ENCODE measurements at places on chromosomes 13 and 19.

GRCh38 chr13:98173431-98174152 lies 3.5 kb downstream of the RNF113B start:
- DNase-seq, result no peak

- DNase-seq, result no peak
Measured at GRCh38 chr19:54069470-54069869, 5.8 kb upstream of the VSTM1 start.

- DNase-seq, result no peak
Measured at GRCh38 chr19:53007606-53008005, 6.1 kb upstream of the ERVV-1 start.

DNA sequence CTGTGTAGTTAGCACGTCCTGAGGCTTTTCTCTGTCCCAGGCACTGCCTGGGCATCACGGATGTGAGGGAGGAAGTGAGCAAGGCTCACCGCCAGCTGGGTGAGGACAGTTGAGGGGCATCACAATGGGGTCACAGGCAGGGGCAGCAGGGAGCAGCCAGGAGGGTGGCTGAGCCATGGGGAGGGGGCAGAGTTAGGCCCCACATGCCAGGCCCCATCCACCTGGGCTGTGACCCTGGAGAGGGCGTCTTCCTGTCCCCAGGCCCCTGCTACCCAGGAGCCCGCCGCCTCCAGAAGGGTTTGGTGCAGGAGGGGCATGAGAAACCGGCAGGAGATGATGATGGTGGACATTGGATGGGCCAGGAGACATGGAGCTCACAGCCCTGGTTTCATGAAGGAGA lies 56.8 kb upstream of the F7 start:
- DNase-seq, result no peak

DNA sequence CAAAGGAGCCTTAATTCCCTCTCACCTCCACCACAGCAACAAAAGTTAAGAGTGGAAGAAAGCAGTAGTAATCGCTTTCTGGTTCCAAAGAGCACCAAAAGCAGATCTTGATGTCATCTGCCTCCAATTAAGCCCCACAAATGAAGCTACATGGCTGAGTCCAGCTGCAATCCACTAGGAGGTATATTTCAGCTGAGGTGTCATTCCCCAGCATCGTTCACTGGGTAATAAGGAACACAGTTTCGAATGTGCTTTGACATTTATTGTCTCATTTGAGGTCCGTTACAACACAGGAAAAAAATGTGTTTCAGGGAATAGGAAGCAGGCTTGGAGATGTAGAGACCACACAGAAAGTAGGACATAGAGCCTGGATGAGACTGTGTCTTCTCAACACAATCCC lies 190.4 kb downstream of the DCLK1 start:
- DNase-seq, result no peak

DNA sequence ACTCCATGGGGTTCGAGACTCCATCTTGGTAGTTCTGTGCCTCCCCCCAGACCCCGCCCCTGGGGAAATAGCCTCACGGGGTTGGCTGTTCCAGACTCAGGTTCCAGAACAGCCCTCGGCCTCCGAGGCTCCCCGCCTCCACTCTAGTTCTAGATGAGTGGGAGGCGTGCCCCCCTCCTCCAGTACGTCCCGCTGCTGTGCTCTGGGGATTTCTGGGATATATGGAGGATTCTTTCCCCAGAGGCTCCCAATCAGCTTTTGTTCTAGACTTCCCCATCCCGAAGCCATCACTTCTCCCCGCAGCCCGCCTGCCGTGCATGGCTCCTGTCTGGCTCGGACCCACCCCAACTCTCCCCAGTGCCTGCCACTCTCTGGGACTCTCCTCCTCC lies 1.9 kb upstream of the CACNG7 start:
- no peak for DNase-seq

- DNase-seq, result no peak
Measured at GRCh38 chr13:41606646-41607045, 149.3 kb downstream of the RGCC start.

DNA sequence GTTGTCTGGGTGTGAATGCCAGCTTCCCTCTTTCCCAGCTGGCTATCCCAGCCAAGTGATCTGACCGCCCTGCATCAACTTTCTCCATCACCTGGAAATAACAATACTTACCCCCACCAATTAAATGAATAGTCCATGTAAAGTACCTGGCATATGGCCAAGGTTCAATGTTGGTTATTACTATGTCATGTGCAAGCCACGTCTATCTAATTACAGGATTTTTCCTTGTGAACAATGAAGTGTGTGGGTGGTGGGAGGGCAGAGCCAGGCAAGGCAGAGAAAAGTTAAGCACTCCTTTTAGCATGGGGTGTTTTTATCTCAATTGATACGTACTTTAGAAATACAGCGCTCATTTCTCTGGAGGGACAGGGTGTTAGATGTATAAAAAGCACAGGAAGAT lies 121.1 kb downstream of the NHLRC3 start:
- no peak for DNase-seq

DNA sequence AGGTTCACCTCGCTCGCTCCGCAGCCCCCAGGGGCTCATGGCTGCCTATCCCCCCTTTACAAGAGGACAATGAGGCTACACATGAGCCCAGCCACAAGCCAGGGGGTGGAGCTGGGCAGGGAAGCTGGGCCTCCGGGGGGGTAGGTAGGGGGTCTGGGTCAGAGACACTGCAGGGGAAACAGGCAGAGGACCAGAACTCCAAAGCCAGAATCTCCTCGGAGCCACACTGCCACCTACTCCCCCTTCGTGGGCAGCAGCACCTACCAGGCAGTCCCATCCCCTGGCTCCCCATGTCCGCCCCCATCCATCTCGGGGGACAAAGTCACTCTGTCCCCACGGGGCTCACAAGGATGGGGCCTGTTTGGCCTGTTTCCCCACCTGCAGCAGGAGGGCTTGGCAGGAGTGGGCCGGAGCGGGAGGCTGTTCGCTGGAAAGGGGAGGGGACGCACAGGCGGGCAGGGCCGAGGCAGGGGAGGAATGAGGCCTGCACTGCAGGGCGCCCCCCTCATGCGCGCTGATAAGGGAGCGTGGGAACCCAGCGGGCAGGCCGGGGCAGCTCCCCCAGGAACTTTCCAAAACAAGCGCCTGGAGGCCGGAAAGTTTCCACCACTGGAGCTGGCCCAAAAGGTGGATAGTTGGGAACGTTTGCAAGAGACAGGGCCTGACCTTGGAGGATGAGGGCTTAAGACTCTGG lies 545 bp upstream of the ISYNA1 start:
- DNase-seq, result no peak

DNA sequence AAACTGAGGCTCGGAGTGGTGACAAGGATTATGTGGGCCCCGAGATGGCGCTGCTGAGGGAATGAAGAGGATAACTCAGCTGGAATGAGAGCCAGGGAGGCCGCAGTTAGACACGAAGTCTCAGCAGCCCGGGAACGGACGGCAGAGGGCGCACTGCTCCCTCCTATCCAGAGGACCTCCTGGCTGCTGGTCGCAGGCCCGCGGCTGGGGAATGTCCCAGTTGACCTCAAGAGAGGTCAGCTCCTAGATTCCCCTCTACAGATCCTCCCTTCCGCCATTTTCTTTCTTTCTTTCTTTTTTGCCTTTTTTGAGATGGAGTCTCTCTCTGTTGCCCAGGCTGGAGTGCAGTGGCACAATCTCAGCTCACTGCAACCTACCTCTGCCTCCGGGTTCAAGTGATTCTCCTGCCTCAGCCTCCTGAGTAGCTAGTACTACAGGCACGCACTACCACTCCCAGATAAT lies 24.1 kb upstream of the ASPDH start:
- DNase-seq, result peak; percentile 48

DNA sequence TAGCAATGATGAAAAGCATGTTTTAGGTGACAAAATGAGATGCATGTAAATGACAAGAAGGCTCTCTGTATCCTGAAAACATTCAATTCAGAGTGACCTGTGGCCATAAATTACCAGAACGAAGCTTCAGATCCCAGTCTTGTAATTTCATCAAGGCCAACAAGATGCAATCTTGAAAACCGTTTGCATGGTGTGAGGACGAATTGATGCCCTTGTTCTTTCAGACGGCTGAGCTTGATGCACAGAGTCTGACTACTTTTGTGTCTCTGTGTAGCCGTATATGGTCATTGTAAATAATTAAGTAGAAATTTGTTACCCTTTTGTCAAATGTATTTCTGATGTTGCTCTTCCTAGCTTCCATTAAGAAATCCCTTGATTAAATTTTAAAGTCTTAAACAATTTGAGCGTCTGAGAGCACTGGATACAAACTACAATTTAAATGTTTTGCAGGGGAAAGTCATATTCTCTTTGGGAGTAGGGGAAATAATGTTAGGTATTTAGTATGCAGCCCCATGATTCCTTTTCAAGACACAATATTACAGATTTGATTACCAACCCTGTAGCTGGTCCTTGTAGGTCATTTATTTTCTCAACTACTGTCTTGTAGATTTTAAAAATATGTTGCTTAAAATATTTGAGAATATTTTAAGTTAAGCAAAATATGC lies 125.8 kb upstream of the PCDH9 start:
- DNase-seq, result no peak

GRCh38 chr13:73481886-73482445 lies 423.2 kb downstream of the KLF5 start:
- DNase-seq, result no peak

- DNase-seq, result peak; percentile 2
Measured at GRCh38 chr13:96229356-96229755, 139.4 kb downstream of the HS6ST3 start.

Data from Panc1 (cell line).